Activated CD8-positive, alpha-beta T cell treated with anti-CD3 and anti-CD28 coated beads, Interleukin-2, amount 10 ng/mL, durations not matched to agents 7 days and 5 days (primary cell): ENCODE measurements at places on chromosomes 6 and 20. TPM values are rescaled to one million over a fixed set of nuclear protein-coding genes. Genes with fewer than 3 reads are reported as not detected.

SLC17A9 gene
- 69.7 TPM for total RNA-seq

- H3K36me3 ChIP-seq: peaks cover 30% of the 10 kb centered on the region
- peak within 1 kb of the TSS; percentile 93 for H3K4me3 ChIP-seq
- H3K27me3 ChIP-seq: no peaks in the 10 kb centered on the region
- H3K27ac ChIP-seq: peak within 1 kb of the TSS; percentile 99
- H3K4me1 ChIP-seq: peaks cover 44% of the 10 kb centered on the region
These were observed at the start of gene MOCS3 for GRCh38 chr20:50958615-50959542. MOCS3 (plus strand) TSS chr20:50958818; CDS start chr20:50958843, 25 bp downstream.

DNA sequence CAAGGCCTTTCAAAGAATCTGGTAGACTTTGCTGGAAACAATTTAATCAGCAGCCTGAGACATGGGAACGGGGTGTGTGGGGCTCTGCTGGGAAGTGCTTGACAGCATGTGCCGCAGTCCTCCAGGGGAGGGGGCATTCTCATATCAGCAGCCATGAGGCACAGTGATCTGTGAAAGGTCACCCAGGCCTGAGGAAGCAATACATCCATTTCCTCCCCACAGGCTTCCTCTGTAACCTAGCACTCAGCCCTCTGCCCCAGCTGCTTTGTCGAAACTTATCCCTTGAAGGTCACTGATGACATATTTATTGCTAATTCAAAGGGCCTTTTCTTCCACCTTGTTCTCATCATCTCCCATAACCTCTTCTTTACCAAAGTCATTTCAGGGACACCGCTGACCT, 103.3 kb downstream of the TNFAIP3 start:
- H3K36me3 ChIP-seq: peaks cover 10% of the 10 kb centered on the region
- no peak overlapping the region for H3K4me3 ChIP-seq
- no peaks in the 10 kb centered on the region for H3K27me3 ChIP-seq

- no peaks in the 10 kb centered on the region for H3K36me3 ChIP-seq
- H3K27me3 ChIP-seq: no peaks in the 10 kb centered on the region
- H3K27ac ChIP-seq: no peak overlapping the region
- no peak overlapping the region for H3K4me3 ChIP-seq
These were observed 223.7 kb upstream of the SYNCRIP start for GRCh38 chr6:85866370-85866730.

DNA sequence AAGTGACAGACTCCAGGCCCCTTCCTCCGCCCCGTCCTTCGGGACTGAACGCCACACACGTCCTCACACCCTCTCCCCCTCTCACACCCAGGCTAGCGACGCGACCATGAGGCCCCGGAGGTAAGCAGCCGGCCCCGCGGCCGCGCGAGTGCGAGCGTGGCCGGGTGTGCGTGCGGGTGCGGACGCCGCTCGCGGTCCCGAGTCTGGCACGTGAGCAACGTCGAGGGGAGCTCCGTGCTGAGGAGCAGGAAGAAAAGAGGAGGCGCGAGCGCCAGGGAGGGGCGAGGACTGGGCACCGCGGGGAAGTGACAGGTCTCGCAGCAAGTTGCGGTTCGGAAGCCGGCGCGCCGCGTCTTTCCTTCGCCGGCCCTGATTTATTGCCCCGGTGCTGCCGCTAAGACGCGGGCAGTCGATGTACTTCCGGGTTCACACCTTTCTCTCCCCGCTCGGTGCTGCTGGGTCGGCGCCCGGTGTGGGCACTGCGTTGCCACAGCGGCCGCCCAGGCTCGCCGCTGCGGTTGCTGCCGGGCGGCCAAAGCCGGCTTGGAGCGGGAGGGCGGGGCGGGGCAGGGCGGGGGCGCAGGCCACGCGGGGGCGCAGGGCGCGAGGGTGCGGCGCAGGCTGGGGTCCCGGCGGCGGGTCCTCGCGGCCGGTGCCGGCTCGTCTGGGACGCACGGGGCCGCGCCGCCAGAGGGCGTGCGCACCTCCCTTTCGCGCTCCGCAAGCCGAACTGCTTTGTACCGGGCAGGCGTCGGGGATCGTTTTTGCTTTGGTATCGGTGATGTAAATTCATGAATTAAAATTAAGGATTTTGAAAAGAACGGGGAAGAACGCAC, 15.8 kb upstream of the LIN28B start:
- H3K4me3 ChIP-seq: peak overlapping the region; percentile 61
- DNase-seq: peak; percentile 47
- H3K4me1 ChIP-seq: peaks cover 10% of the 10 kb centered on the region
- no peak overlapping the region for H3K27ac ChIP-seq
- peaks cover 31% of the 10 kb centered on the region for H3K27me3 ChIP-seq

DNA sequence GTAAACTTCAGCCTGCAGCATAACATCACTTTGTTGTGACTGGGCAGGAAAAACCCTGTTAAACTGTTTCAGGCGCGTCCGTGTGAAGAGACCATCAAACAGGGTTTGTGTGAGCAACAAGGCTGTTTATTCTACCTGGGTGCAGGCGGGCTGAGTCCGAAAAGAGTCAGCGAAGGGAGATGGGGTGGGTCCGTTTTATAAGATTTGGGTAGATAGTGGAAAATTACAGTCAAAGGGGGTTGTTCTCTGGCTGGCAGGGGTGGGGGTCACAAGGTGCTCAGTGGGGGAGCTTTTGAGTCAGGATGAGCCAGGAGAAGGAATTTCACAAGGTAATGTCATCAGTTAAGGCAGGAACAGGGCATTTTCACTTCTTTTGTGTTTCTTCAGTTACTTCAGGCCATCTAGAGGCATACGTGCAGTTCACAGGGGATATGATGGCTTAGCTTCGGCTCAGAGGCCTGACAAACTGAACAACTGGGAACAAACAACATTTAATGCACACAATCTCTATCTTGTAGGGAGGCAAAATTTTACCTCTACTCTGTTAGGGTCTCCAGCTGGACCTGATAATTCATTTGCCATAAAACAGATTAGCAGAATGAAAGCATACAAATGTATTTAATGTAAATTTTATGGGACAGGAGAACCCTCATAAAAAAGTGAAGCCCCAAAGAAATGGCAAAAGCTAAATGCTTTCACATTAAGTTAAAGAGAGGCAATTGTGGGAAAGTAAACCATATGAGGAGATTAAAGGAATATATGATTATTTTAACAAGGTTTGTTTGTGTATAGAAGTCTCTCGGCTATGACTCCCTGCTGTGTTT, 58.3 kb upstream of the HFE start:
- H3K4me1 ChIP-seq: peaks cover 72% of the 10 kb centered on the region
- no peak for DNase-seq
- H3K4me3 ChIP-seq: peak overlapping the region; percentile 41
- peaks cover 3% of the 10 kb centered on the region for H3K27me3 ChIP-seq
- peak overlapping the region; percentile 99 for H3K27ac ChIP-seq
- peaks cover 21% of the 10 kb centered on the region for H3K36me3 ChIP-seq

DNA sequence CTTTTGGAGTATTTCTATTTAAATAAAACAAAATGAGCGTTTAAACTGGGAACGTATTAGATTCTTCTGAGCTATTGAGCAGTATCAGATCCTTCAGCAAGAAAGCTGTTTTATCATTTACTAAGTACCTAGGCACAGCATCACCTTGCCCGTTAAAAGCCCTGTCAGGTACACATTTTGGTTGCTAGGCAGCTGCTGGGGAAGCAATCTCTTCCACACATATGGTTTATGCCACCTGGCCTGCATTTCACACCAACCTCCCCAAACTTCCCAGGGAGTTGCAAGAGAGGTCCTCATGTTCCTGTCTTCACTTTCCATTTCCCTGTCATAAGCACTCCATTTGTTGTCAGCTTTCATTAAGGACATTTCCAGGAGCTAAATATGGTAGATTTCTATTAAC, 400.1 kb downstream of the PLCB1 start:
- no peak overlapping the region for H3K4me3 ChIP-seq
- no peaks in the 10 kb centered on the region for H3K36me3 ChIP-seq
- no peaks in the 10 kb centered on the region for H3K4me1 ChIP-seq
- H3K27me3 ChIP-seq: no peaks in the 10 kb centered on the region

DNA sequence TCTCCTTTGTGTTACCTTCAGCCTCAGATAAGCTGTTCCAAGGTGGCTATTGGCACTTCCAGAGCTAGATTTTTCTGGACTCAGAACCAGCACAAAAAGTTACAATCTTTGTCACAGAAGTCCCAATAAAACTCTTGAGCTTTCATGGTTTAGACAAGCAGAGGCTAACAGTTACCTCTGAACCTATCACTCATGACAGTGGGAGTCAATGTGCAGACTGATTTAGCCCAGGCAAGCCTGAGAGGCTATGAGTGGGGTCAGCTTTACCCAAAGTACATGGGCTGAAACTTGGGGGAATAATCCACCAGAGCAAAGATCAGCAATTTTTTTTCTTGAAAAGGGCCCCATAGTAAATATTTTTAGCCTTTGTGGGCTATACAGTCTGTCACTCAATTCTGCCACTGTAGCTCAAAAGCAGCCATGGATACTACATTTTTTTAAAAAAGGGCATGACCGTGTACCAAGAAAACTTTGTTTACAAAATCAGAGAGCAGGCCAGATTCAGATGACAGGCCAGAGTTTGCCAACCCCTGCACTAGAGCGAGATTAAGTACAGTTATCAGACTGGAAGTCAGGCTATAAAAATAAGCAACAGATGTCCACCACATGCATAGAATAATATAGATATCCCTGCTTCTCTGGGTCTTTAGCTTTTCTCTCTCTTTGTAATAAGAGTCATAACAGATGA, 20.0 kb downstream of the CCN2 start:
- H3K27me3 ChIP-seq: peaks cover 2% of the 10 kb centered on the region
- H3K4me1 ChIP-seq: no peaks in the 10 kb centered on the region
- DNase-seq: no peak
- H3K27ac ChIP-seq: no peak overlapping the region

EPPIN gene
- not detected for total RNA-seq

GRCh38 chr6:55456016-55456415, 123.0 kb downstream of the HMGCLL1 start:
- H3K27ac ChIP-seq: no peak overlapping the region
- DNase-seq: no peak
- no peaks in the 10 kb centered on the region for H3K4me1 ChIP-seq
- no peak overlapping the region for H3K4me3 ChIP-seq
- no peaks in the 10 kb centered on the region for H3K36me3 ChIP-seq

CALHM6 gene
- total RNA-seq: 20.6 TPM

GRCh38 chr20:18428490-18429173, 38.2 kb downstream of the DZANK1 start:
- H3K4me3 ChIP-seq: no peak overlapping the region
- DNase-seq: no peak
- H3K4me1 ChIP-seq: no peaks in the 10 kb centered on the region
- H3K36me3 ChIP-seq: no peaks in the 10 kb centered on the region
- H3K27ac ChIP-seq: no peak overlapping the region

DNA sequence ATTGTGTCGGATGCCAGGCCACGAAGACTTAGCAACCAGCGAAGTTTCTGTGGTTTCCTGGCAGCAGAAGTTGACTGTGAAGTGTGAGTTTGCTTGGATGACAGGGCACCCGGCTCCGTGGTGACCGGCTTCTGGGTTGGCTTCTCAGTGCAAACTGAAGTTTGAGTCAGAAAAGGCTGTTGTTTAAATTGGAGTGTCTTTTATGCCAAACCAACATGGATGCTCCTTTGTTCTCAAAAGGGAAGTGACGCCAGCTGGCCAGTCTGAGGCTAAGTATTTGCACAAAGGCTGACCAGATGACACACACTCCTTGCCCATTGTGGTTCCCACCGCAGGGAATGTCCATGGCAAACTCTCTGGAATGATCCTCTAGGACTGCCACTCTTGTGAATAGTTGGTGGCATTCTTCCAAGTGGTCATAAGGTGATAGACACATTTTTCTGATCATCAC, 164.8 kb upstream of the QKI start:
- H3K27ac ChIP-seq: no peak overlapping the region
- H3K36me3 ChIP-seq: no peaks in the 10 kb centered on the region
- H3K4me1 ChIP-seq: no peaks in the 10 kb centered on the region
- DNase-seq: no peak

DNA sequence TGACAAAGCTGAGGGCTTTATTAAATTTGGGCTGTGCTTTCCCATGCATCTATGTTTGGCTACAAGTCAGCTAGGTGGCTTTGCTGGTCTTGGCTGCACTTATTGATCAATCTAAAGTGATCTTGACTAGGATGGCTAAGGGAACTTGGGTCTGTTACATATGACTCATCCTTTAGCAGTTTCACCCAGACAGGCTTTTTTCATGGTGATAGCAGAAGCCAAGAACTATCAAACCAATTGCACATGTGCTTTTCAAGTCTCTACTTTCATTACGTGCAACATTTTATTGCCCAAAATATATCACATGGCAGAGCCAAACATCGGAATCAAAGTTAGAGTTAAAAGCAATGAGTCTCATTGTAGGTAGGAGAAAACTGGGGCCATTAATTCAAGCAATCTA, 626.3 kb downstream of the TENT5A start:
- no peak overlapping the region for H3K27ac ChIP-seq
- H3K27me3 ChIP-seq: no peaks in the 10 kb centered on the region
- no peak for DNase-seq
- no peaks in the 10 kb centered on the region for H3K36me3 ChIP-seq
- H3K4me1 ChIP-seq: no peaks in the 10 kb centered on the region
- H3K4me3 ChIP-seq: no peak overlapping the region

- no peak for DNase-seq
- H3K4me3 ChIP-seq: no peak overlapping the region
- H3K27me3 ChIP-seq: peaks cover 11% of the 10 kb centered on the region
- no peak overlapping the region for H3K27ac ChIP-seq
These were observed 95.1 kb downstream of the SNAP25 start for GRCh38 chr20:10313701-10314100.

GRCh38 chr6:106643061-106643460, 13.7 kb downstream of the QRSL1 start:
- H3K36me3 ChIP-seq: peaks cover 40% of the 10 kb centered on the region
- H3K4me3 ChIP-seq: no peak overlapping the region
- H3K27ac ChIP-seq: no peak overlapping the region
- no peak for DNase-seq

PPP2R5D gene
- 63.1 TPM for total RNA-seq

XKR7 gene
- 0.03 TPM for total RNA-seq

GRCh38 chr6:6678185-6678671, 89.7 kb downstream of the LY86 start:
- peaks cover 42% of the 10 kb centered on the region for H3K4me1 ChIP-seq
- DNase-seq: no peak
- H3K4me3 ChIP-seq: no peak overlapping the region
- H3K36me3 ChIP-seq: peaks cover 2% of the 10 kb centered on the region
- H3K27me3 ChIP-seq: peaks cover 3% of the 10 kb centered on the region
